ENCODE measurements at places on chromosomes 11 and 22.
A peak's percentile ranks its signal among the peaks of the same experiment; 100 is the strongest.

- no peak for DNase-seq
Measured at GRCh38 chr22:37765498-37765897, 42.2 kb upstream of the GCAT start.

GRCh38 chr11:128680906-128681305, 13.0 kb upstream of the FLI1 start:
- no peak for DNase-seq

DNA sequence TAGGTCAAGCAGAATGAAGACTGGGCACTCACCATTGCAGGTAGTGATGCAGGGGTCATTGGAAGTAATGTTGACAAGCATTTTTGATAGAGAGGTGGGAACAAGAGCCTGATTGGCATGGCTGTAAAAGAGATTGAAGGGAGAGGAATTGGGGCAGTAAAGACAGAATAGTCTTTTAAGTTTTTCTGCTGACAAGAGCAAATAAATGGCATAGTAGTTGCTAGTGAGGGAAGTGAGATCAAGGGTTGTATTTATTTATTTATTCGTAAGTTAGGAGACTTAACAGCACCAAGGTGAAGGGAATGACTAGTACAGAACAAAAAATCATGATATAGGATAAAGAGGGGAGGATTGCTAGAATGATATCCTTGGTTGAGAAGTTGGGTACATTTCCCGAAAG, 11.0 kb downstream of the SYT9 start:
- DNase-seq, result no peak

GRCh38 chr11:115244296-115244695, 259.9 kb downstream of the CADM1 start:
- no peak for DNase-seq

- no peak for DNase-seq
Measured at GRCh38 chr22:39967996-39968972, 8.1 kb downstream of the TMA7B start.

DNA sequence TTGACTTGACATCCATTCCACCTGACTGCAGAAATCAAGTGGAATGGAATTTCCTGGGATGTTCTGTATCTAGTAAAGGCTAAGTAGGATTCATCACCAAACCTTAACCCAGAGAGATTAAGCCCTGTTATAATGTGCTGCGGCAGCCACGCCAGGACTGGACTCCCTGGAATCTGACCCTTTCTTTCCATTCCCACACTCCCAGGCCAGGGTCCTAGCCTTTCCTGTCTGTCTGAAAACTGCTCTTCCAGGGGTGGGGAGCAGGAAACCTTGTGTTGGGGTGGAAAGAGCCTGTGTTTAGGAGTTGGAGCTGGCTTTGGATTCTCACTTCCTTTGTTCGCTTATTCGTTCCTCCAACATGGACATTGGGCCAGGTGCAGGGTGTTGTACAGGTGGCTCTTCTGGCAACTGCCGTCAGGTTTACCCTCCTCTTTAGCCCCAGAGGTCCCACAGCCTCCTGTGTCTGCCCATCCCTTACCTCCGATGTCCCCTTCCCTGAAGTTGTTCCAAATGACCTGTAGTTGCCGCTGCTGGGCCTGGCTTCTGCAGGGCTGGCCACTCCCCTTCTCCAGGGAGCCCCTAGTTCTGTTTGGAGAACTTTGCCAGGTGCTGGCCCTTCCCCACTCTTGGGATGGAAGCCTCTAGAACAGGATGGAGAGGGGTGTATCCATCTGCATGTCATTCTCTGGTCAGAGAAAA, 20.5 kb upstream of the PARVB start:
- no peak for DNase-seq

DNA sequence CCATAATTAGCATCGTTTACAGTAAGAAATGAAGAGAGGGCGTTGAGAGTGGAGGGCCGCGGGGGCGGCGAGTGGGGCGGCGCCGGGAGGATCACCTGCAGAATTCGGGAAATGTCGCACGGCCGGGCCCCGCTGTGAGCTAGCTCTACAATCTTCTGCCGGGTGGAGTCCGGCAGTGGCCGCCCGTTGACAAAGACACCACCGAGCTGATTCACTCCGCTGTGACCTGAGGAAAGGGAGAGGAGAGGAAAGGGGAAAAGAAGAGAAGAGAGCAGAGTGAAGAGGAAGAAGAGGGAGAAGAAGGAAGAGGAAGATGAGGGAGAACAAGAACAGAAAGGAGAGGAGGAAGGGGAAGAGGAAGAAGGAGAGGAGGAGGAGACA, 8.5 kb downstream of the PAX6 start:
- no peak for DNase-seq

DNA sequence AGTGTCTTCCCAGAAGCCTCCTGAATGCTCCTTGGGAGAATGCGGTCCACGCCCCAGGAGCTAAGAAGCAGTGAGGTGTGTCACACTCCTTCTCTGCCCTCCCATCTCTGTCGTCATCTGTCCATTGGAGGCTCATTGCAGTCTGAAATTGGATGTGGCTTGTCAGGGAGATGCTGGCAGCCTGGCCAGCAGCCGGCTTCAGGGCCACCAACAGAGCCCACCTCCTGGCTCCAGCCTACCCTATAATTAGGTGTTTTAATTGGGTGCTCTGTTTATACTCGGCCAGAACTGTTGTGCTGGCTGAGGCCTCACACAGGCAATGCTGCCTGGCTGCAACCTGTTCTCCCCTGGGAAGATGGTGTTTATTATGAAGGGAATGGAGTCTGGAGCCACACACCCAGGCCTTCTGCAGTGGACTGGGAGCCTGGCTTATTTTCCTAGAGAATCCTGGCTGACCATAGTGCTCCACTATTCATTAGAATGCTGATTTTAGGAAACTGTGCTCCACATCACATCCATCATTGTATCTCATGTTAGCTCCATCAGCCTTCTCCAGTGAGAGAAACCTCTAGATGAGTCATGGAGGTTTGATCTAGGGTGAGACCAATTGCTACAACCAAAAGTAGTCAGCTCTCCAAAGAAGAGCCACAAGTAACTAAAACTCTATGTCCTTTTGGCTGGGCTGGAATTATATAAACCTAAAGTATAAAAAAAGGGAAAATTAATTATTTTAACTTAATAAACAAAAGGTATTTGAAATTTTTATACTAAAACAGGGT, 86.8 kb upstream of the CRTAM start:
- peak; percentile 38 for DNase-seq

GRCh38 chr22:24430431-24431308, 3.3 kb downstream of the ADORA2A start:
- DNase-seq, result no peak

DNA sequence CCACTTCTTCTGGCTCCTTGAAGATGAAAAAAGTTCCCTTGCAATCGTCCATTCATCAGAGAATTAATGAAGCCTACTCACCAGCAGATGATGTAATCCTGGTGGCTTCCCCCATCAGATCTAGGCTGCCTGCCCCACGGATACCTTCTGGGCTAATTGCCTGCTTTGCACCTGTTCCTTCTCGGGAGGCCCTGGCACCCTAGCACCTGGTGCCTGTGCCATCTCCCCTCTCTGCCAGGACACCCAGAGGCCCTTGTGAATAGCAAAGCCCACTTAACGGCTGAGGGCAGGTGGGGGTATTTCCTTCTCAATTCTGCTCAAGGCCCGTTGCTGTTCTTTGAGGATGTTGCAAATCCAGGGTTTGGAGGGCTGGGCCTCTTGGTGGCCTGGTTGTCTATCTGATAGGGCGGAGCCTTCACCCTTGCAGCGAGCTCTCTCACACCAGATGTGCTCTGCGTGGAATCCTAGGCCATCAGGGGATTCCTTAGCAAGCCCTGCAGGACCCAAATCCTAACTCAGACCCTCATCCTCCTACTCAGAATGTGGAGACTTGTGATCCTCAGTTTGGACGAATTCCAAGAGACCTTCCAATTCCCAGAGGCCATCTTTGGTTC, at the start of gene LMO2:
Gene LMO2 (minus strand): TSS at position 363 of the 614 bp plus-strand sequence. CDS start 22,360 bp downstream, outside the sequence.
- no peak for DNase-seq

- DNase-seq, result no peak
Measured at GRCh38 chr11:1549338-1550330, 22.4 kb downstream of the DUSP8 start.

- DNase-seq, result peak; percentile 86
Measured at GRCh38 chr11:34654483-34655334, 33.8 kb downstream of the EHF start.

- DNase-seq, result no peak
Measured at GRCh38 chr11:95605271-95605940, 184.2 kb downstream of the FAM76B start.

DNA sequence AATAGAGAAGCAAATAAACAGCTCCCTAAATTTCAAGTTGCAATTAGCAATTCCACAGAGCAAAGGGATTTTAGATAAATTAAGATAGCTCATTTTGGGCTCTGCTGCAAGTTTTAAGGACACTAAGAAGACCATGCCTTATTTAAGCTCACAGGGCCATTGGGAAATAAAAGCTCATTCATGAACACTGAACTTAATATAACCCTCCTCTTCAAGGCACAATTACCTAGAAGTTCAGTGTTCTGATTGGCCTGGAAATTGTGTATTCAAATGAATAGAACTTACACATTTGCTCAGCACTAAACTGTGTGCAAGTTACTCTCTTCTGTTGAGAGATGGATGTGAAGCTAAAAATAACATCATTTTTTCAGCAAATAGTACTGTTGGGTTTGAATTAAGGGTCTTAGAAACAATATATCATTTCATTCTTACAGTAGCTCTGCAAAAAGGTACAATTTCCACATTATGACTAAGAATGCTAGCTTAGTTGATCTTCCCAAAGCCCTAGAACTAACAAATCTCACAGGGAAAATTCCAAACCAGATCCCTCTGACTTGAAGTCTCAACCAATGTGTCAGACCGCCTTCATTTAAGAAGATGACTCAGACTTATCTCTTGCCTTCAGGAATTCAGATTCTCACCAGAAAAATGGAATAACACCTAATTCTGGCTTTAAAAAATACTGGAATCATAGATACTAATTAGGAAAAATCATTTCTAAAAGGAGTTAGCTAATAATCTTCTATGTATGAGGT, 87.4 kb upstream of the LRRC55 start:
- no peak for DNase-seq

- DNase-seq, result no peak
Measured at GRCh38 chr11:69060806-69061712, 12.3 kb downstream of the TPCN2 start.

GRCh38 chr11:8907116-8907515, 3.9 kb upstream of the AKIP1 start:
- DNase-seq, result no peak

DNA sequence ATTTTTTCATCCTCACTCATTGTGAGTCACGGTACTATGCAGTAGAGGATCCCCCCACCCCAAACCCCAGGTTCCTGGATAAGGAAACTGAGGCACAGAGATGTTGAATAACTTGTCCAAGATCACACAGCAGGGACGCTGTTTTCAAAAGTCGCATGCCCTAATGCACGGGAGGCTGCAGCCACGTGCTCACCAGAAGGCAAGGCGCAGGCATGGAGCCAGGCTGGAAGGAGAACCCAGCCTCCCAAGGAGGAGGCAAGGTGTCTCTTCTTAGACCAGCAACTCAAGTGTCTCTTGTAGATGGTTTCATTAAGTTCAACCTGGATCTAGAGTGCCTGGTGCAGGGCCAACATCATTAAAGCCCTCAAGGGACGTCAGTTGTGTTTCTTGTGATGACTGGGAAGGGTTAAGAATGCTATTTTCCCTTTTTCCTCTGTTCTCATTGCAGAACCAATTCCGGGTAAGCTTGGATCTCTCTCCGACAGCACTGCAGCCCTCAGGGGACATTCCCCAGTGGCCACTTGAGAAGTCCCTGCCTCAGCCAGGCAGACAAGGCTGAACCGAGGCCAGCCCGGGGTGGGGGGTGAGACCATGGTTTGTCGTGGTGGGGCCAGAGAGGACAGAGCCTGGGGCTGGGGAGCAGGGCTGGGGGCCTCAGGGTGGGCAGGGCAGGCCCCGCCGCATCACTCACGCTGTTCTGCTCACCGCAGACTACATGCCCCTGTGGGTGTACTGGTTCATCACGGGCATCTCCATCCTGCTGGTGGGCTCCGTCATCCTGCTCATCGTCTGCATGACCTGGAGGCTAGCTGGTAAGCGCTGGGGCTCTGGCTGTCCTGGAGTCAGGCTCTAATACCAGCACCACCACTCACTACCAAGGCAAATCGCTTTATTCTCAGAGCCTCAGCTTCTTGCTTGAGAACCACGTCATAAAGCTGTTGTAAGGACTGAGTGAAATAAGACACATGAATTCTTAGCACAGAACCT, 15.7 kb downstream of the TMEM121B start:
- DNase-seq, result no peak

DNA sequence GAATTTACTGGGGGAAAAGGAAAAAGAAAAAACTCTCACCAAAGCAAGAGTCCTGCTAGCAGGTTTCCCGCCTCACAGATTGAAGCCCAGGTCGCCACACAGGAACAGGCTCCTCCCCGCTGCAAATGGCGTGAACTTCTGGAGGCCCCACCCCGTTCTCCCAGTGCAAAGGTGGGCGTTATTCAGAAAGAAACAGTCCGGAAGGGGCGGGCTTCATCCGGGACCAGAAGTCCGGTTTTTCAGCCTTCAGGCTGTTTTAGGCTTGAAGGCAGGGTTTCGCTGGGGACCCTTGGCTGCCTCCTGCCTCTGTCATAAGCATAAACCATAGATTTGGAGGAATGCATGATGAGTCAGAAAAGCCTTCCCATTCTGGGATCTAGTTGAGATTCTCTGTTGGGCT, 148.3 kb upstream of the POU2AF2 start:
- peak; percentile 9 for DNase-seq

GRCh38 chr11:114821621-114822412, 143.5 kb downstream of the NXPE2 start:
- DNase-seq, result no peak

DNA sequence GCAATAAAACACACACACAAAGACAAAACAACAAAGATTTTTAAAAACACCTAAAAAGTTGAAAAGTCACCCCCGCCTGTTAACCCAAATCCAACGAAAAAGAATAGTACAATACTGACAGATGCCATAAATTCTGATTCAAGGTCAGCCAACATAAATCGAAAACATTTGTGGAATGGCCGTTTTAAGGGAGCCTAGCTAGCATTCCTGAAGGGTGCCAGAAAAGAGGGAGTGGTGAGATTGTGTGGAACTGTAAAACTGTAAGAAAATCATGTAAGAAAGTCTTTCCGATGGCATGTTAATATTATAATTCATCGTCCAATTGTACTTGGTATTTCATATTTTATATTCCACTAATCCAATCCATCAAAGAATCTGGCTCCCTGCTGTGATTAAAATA, 75.1 kb downstream of the RAB38 start:
- peak; percentile 37 for DNase-seq

DNA sequence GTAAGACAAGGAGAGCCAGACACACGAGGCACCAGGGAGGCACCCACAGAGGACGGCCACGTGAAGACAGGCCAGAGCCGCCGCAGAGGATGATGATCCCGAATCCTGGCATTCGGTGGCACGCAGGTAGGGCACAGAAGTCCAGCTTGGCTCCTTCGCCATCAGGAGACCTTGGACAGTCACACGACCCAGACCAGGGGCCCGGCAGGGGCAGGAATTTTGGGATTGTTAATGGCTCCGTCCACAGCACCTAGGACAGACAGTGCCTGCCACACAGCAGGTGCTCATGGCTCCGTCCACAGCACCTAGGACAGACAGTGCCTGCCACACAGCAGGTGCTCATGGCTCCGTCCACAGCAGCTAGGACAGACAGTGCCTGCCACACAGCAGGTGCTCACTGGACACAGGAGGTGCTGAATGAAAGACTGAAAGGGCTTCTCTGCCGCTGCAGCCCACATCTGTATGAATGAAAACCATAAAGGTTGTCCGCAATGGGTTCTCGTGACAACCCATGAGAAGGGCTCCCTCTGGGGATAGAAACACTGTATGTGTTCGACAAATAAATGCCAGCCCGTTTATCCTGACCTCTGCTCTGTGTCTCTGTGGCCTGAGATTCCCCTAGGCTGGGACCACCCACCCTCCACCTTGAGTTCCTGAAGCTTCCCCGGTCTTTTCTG, 341.6 kb downstream of the CTTN start:
- DNase-seq, result no peak
